ENCODE measurements at places on chromosomes 7 and 10.

DNA sequence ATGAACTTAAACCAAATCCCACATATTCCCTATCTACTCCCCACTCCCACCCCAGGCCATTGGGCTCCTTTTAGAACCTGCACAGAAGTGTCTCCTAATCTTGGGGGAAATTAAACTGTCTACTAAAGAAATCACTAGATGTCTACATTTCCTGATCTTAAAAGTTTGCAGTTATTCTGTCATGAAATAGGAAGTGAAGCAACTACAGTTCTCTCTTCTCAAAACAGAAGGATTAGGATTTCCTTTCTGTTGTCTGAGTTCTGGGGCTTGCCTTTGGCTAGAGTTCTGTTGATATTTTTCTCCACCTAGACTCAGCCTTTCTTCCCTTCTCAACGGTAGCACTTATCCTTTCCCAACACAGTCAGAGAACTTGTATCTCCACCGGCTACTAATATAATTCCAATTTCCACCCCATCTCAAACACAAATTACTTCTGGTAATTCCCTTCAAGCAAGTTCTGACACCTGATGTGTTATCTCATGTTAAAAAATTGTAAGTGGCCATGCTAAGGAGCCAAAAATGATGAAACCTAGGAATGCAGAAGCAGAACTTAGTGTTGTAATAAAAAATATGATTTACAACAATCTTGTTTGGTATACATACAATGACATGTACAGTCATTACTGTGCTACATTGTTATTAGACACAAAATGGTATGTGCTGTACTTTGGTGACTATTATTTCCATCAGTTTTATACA, 12.1 kb downstream of the OR9A4 start:
- no peak for DNase-seq

GRCh38 chr10:95263864-95264226, 27.0 kb downstream of the PDLIM1 start:
- DNase-seq: no peak

DNA sequence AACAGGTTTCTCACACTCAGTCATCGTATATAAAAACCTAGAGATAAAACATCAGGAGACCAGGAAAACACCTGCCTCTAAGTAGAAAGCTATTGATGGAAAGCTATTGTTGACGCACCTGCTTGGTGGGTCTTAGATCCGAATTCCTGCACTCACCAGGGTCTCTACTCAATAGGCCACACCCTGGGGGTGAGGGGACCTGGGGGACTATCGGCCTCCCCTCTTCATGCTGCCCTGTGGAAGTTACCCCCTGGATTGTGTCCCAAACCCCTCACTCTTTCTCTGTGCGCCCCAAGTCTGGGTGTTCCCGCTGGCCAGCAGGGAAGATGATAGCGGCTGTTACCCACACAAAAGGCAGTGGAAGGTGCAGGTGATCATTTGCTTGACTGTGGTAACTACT, 313.0 kb downstream of the WDR37 start:
- DNase-seq: no peak

DNA sequence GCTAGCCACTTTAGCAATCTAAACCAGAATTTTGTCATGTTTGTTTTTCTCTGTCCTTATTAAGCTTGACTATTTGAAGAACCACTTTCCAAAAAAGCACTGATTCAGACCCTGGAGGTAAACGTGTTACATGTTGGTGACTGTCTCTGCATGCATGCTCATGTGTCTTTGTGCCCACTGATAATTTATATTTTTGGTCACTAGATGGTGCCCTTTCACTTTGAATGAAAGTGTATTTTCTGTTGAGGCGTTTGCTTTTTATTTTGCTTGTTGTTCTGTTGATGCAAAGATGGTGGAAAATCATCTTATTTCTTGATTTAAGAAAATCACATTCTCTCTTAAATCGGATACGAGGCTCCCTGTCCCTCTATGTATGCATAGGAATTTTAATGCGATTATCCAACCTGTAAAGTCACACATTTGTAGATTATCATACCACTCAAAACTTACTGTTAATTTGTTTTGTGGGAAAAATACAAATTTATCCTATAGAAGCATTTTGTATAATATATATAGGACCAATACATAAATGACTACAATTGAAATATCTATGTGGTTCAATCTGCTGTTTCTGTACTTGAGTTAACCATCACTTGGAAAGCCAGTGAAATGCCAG, 269.3 kb downstream of the BICC1 start:
- DNase-seq: peak; percentile 30

DNA sequence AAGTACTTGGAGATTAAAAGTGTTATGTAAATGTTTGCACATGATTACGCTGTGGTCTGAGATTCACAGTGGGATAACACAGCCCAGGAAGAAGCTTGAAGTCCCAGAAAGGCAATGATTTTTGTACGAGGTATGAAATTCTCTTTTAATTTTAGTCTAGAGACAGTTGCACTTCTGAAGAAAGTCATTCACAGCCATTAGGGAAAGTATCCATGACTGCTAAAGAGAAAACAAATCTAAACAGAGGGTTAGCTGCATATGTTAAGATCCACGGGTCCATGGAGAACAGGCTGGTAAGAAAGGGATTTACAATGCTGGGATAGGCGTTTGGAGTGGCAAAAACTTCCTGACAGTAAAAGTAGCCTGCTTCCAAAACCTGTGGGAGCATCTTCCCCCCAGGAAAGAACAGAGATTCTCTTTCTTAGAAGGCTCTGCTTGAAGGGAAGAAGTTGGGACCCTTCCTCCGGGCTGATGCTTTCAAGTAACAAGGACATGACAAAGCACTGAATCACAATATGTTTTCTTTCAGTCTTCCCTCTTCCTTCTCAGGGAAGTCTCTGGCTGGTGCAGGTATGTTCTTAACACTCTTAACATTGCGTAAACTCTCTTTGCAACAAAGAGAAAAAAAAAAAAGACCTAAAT, 220.8 kb upstream of the CELF2 start:
- no peak for DNase-seq

Data from GM10248 (cell line).